ENCODE measurements at places on chromosomes 7 and 10. TPM values are rescaled to one million over a fixed set of nuclear protein-coding genes. Genes with fewer than 3 reads are reported as not detected.

DNA sequence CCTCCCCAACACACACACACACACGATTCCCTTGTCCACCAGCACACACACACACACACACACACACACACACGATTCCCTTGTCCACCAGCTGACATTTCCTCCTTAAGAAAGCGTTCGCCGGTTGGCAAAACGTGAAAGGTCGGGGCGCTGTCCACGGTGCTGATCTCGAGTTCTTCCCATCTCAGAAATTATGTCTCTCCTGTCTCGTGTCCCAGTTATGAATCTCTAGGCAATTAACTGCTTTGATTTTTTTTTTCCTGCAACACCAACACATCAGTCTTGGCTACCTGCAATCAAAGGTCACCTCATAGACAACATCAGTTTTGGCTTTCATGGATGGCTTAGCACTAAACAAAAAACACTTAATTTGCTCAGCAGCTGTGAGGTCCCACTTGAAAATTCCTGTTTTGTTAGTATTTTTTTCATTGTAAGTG, 1.9 kb downstream of the INA start:
- DNase-seq, result no peak

GRCh38 chr7:128830231-128831177, at the start of gene FLNC:
TSS of gene FLNC (plus strand) at chr7:128830406. CDS start at chr7:128830638, 232 bp downstream.
- no peak for DNase-seq

- no peak for DNase-seq
Observed at GRCh38 chr10:79066411-79067240, 2.1 kb upstream of the ZMIZ1 start.

- no peak for DNase-seq
Observed at GRCh38 chr7:63899691-63900393, 98.8 kb upstream of the ZNF722 start.

DNA sequence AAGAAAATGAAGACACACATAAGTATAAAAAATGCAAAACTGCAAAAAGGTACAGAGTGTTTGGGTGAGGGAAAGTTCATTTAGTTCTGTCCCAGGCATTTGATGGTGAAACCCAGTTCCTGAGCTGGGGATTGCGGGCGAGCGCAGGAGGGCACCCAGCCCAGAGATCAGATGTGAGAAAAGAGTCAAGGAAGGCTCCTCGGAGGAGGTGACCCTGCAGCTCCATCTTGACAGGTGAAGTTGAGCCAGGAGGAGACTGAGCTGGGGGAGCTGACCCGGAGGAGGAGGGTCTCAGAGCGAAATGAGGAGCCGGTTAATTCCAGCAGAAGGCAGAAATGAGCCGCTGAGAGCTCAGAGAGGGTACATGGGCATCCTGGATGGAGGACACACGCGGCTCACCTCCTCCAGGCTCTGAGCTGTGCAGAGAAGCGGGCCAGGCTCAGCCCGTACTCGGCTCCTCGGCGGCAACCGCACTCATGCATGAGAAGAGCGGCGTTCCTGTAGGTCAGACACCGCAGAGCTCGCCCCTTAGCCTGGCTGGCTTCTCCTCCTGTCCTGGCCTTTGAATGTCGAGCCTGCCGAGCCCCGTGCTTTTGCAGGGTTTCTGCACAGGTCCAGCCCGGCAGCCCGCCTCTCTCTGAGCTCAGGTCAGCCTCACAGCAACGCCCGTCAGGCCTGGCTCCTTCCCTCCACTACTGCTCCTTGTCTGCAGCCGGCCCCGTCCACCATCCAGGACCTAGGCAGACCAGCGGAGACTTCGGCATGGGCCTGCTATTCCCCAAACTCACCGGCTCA, 9.5 kb upstream of the RAMP3 start:
- no peak for DNase-seq

DNA sequence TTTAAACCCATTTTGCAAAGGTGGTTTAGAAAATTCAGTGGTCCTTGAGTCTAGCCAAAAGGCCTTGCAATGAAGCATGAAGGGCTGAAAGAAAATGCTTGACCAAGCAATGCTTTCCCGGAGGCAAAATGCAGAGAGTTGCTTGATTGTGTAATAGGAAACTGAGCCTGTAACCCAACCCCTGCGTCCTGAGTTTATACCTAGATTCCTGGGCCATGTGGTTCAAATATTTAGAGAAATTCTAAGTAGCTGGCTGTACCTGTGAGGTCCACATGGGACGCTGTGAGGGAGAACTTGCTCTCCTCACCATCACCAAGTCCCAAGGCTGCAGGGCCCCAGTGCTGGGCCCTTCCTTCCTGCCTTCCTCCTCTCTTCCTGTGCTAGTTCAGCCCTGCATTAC, 45.7 kb downstream of the CXCL12 start:
- DNase-seq, result no peak

PDK4 gene
- 8.7 TPM for total RNA-seq

- no peak for DNase-seq
Observed at GRCh38 chr10:70323697-70324338, 40.0 kb upstream of the NPFFR1 start.

DNA sequence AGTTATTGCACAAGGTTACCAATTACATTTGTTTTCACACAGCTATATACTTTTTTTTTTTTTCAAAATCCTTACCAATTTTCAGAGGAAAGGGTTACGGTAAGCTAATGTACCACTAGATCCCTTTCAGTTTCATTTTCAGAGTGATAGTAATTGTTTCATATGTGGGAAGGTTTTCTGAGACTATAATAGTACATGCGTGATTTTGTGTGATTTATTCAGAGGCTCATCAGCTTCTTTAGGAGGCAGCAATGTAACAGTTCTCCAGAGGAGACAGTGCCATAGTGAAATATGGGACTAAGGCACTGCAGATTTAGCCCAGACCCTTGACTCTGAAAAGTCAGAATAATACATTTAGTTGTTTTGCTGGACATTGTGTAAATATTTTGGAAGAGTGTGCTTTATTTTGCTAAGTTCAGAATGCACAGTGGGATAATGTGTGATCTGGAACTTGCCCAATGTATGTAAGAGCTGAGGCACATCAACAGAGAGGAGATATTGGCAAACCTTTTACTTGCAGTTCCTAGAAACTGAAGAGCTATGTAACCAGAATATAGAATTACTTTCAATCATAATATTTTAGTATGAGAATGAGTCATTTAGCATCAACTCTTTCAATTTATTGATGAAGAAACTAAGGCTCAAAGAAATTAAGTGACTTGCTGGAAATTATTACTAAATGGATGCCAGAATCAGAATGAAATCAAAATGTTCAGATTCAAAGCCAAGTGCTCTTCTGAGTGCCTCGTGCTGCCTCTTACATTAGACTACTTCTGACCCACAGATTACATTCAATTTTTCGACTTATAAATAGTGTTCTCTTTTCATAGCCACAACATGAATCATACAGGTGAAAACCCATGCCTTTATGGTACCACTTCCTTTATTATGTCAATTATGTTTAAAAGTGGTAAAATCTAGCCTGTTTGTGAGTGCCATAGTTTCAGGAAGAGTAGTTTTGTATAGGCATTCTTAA, 207.7 kb upstream of the TEX47 start:
- no peak for DNase-seq

DNA sequence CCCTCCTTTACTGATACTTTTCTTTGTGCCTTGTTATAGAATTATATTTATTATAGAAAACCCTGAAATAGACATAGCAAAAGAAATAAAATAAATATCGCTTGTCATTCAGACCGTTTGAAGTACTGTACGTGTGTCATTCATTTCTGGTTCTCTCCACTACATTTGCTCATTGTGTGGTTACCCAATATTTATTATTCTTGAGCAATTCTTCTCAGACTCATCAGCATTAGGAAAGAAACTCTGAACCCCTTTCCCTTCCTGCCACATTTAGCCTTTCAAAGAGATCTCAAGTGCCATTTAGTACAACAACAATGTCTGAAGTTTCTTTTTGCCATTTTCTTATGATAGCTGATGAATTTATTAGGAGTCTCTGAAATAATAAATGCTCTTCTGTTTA, 154.1 kb downstream of the KIAA1217 start:
- no peak for DNase-seq

GRCh38 chr7:55517191-55517633, 55.1 kb downstream of the VOPP1 start:
- no peak for DNase-seq

DNA sequence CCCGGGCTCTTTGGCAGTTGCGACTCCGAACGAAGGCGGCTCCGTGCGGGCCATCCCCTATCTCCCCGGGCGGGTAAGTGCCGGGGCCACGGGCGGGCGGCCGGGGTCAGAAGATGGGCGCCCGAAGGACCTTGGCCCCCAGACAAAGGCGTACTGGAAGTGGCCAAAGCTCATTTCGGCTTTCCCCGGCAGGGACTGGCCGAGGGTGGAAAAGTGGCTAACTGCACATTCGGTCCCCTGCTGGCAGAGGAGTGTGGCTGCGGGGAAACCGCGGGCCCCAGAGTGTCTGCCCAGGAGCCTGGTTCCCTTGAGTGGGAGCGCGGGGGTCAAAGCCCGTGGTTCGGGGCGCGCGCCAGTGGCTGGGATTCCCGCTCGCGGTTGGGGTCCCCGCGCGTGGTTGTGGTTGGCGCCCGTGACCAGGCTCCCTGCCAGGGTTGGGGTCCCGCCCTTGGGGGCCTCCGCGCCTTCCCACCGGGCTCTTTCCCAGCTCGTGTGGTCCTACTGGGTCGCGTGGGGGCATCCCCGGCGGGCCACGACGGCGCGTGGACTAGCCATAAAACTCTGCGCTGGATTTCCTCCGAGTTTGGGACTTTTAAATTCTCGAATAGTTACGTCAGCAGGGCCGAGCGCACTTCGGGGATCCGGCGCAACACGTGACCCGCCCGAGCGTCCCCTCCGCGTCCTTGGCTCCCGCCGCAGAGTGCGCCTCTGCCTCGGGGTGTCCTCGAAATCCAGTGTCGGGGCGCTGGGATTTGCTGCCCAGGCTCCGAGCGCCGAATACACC, 124.4 kb downstream of the TACC2 start:
- no peak for DNase-seq

DNA sequence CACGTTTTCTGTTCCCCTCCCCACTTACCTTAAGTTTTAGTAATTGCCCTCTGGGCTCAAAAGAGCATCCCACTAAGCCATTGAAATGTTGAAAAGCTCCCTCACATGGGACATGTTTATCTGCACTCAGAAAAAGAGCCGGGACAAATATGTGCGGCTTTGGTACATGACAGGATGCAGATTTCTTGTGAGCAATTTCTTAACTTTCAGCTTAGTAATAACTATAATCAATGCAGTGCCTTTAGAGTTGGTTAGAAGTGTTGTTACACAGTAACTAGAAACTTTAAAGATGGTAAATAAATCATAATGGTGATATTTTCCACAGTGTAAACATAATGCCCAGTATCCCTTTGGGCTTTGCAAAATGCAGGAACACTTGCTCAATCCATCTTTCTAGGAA, 89.2 kb downstream of the ZNF365 start:
- no peak for DNase-seq

DNA sequence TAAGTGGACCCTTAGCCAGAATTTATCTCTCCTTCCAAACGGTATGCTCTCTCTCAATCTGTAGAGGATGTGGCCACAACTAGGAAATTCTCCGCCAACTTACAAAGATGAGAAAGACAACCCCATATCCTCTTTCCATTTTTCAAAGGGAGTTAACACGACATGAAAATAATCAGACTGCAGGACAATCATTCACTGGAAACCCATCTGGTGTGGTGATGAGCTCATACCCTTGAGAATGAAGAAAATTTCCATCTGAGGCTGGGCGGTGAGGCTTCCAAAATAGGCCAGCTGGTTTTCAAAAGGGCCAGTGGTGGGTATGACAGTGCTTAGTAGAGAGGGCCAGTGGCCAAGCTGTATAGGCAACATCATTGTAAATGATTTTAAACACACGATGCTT, 369.6 kb downstream of the FRMD4A start:
- DNase-seq, result no peak

CH25H gene
- total RNA-seq, result not detected

DNA sequence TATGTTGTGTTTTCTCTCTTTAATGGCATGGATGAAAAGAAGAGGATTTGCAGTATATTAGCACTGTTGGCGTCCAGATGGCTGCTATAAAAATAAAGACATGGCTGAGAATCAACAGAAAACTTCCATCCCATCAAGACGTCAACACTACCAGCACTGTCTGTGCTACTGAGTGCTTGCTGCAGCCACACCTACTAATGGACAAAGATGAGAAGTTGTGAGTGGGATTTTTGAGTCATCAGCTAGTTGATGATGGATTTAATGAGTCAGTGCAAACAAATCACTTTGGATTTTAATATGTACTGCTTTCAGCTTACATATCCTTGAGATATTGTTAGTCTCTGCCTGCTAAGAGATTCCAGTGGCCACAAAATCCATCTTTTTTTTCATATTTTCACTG, 631.0 kb upstream of the ANKRD30A start:
- no peak for DNase-seq

DNA sequence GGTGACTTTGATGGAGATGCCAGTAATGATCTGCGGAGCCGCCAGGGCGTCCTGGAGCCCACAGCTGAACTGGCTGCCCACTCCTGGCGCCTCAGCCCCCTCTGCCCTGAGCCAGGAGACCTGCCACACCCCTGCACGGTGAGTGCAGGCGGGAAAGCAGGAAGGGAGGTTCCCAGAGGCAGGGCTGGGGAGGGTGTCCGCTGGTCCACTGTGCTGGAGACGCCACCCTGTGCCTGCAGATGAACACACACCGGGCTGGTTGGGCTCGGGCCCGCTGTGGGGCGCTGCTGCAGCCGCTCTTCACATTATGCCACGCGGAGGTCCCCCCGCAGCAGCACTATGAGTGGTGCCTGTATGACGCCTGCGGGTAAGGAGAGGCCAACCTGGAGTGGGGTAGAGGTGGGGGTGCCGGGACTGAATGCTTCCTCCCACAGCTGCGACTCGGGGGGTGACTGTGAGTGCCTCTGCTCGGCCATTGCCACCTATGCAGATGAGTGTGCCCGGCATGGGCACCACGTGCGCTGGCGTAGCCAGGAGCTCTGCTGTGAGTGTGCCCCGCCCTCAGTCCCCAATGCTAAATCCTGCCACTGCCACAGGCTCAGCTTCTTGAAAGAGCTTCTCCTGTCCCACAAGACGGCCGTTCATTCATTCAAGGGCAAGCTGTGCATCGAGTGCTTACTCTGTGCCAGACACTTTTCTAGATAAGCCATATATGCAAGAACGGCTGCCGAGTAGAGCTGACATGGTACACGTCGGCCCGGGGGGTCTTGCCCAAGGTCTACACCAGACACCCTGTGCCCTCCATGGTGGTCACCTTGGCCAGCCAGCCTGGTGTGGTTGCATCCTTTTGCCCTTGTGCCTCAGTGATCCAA, 14.3 kb upstream of the ZNF467 start:
- no peak for DNase-seq

Data from glomerular endothelial cell (primary cell).